MM.1S (cell line): ENCODE measurements at places on chromosomes 1 and 21.

DNA sequence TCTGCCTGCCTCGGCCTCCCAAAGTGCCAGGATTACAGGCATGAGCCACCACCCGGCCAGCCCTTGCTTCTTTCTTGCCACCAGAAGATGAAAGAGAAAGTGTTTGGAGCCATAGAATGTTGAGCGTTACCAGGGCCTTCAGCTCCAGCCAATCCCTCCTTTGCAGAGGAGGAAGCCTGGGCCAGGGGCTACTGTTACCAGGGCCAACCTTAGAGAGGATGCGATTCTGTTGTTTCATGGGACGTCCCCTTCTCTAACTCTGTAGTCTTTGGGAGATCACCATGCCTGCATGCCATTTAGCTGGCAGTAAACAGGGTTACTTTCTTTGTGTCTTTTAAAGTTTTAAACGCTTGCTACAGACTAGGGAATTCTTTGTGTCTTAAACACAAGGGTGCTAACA is 45.8 kb downstream of the CLDN14 start:
- DNase-seq, result no peak

DNA sequence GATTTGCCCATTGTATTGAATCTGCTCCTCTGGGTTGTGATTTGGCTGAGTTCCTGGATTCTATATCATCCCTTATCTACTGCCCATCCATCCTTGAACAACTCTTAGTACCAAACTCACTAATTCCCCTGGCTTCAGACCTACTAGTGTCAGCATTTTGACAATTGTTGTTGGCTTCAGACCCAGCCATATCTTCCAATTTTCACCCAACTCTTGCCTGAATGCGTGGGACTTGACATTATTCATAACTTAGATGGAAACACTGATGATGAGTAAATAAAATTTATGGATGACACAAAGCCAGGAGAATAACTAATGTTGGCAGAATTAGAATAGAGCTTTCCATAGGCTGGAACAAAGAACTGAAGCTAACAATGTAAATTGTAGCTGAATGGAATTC is 27.3 kb upstream of the EDEM3 start:
- DNase-seq, result no peak

DNA sequence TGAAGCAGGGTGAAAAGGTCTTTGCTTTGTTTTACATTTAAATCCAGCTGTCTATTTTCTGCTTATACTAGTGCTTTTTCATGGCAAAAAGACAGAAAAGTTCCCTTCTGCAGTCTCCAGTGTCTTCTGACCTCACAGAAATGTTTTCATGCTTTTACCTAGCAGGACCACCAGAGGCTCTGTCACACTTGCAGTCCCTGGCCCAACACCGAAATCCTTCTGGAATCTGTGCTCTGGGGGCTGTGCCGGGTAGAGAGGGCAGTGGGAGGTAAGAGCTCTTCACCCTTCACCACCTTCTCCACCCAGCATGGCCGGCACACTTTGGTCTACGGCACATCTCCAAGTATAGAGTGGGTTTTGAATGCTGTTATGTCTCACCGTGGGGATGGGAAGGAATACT is 20.8 kb downstream of the GNAT2 start:
- no peak for DNase-seq

DNA sequence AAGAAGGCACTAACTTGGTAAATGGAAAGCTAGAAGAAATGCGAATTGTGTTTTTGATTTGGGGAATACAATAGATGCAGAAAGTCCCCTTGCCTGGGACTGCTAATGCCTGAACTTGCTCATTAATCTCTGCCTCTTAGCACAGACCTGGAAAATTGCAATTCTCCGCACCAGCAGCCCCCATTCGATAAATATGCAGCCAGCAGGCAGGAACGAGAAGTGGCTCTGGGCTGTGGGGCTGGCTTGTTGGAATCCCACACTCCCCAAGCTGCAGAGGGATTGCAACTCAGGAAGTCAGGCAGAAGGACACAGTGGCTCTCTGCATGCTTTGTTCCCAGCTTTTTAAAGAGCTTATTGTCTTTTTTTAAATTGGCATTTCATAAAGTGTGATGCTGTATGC is 51.3 kb downstream of the PCP4 start:
- DNase-seq, result no peak

DNA sequence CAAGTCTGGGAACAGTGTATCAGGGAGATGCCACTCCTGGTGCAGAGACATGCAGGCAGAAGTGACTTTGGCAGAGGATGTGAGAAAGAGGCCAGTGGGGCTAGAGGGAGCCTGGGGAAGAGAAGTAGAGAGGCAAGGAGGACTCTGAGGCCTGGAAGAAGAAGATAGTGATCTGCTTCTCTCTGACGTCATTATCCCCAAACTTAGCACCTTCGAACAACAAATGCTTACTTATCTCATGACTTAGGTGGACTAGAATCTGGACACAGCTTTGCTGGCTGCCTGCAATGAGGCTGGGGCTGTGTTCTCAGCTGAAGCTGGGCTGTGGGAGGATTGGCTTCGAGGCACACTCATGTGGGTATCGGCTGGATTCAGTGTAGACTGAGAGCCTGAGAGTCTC is 44.5 kb upstream of the ZNF678 start:
- DNase-seq, result no peak

DNA sequence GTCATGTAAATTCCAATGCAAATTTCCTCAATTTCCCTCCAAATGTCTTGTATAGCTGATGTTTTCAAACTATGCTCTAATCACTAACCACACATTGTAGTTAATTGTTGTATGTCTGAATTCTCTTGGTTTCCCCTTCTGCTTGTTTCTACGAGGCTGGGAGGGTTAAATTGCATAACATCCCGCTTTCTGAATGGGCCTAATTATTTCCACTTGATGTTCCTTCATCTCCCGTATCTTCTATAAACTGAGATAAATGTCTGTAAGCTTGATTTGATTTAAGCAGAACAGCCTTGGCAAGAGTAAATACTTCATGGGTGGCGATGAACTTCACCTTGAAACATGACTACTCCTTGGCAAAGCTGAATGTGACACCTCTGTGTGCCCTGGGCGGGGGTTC is 72.2 kb downstream of the SERINC2 start:
- no peak for DNase-seq
